Mesenchymal stem cell (in vitro differentiated cells and primary cell): ENCODE measurements at places on chromosomes 1 and 21.

GRCh38 chr1:78892260-78892840 lies 114.2 kb downstream of the ADGRL4 start:
- no peak for DNase-seq

- DNase-seq, result peak; percentile 44
Measured at GRCh38 chr21:42234464-42235241, 15.7 kb downstream of the ABCG1 start.

DNA sequence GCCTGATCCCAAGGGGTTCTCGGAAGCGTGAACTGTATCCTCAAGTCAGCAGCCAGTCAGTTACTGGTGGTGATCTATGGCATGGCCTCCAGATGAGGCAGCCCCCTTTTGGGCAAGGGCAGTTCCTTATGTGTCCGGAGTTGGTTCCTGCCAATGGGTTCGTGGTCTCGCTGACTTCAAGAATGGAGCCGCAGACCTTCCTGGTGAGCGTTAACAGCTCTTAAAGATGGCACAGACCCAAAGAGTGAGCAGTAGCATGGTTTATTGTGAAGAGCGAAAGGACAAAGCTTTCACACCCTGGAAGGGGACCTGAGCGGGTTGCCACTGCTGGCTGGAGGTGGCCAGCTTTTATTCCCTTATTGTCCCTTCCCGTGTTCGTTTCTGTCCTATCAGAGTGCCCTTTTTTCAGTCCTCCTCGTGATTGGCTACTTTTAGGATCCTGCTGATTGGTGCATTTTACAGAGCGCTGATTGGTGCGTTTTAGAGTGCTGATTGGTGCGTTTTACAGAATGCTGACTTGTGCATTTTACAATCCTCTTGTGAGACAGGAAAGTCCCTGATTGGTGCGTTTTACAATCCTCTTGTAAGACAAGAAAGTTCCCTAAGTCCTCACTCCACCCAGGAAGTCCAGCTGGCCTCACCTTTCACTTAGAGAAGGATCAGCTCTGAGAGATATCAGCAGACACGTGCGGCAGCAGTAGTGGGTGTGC lies 8.9 kb upstream of the IL10RB start:
- DNase-seq, result no peak

DNA sequence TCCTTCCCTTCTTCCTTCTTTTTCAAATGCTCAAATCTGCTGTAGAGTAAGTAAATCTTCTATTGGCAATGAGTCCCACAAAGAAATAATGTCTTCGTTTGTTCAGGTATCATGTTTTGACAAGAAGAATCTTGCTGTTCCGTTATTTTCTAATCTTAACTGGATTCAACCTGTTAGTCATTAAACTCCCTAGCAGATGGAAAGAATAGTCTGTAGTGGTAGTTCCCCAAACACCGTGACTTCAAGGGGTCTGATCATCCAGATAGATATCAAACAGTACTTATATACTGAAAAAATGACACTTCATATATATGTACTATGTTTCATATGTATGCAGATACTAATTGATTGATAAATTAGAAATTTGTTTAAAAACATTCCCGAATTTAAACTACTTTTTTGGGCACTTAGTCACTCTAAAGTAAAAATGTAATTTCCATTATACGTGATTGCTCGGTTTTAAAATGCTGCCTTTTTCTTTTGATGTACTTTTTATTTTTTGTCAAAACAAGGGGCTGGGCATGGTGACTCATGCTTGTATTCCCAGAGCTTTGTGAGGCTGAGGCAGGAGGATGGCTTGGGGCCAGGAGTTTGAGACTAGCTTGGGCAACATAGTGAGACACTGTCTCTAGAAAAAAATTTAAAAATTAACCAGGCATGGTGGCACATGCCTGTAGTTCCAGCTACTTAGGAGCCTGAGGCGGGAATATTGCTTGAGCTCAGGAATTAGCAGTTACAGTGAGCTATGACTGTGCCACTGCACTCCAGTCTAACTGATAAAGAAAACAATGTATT lies 335.7 kb upstream of the SNX7 start:
- DNase-seq, result peak; percentile 86

GRCh38 chr1:205962821-205963221 lies 19.6 kb upstream of the SLC26A9 start:
- DNase-seq, result no peak

- DNase-seq, result peak; percentile 40
Measured at GRCh38 chr1:224170748-224171478, 12.1 kb upstream of the DEGS1 start.
